ENCODE measurements at places on chromosomes 6 and 20.

GRCh38 chr6:40476673-40477072 is 110.5 kb downstream of the LRFN2 start:
- no peak for DNase-seq

GRCh38 chr6:111620169-111620568 is 14.5 kb upstream of the TRAF3IP2 start:
- no peak for DNase-seq

GRCh38 chr6:135319819-135320218 is 138.7 kb downstream of the MYB start:
- DNase-seq: no peak

- DNase-seq: no peak
Observed at GRCh38 chr6:77136086-77136485, 327.2 kb downstream of the HTR1B start.

GRCh38 chr6:91697010-91697695 is 1110.3 kb upstream of the MAP3K7 start:
- DNase-seq: no peak

DNA sequence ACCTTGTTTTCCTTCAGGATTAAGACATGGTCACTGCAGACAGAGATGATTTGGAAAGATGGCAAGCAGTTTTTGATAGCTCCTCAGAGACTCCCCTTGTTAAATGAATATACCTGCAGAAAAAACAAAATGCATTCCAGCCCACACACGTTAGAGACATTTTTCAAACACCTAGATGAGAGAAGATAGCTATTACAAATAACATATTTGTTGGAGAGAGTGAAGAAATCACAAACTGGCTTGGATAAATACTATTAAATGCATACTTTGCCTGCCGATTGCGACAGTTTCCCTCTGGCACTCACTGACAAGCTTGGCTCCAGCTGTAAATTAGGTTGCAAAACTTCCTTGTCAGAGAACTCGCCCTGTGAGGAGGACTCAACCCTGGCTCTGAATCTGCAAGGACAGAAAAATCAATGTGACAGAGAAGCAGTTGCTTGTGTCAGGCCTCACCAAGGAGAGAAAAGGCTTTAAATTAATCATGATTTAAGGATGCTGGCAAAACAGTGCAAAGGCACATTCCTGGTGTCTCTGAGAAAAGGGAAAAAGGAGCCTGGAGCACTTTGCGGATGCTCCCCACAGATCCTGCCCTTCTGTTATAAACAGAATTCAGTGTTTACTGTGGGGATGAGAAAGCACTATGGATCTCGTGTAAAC is 423.7 kb upstream of the MARCKS start:
- DNase-seq: no peak

- DNase-seq: no peak
Observed at GRCh38 chr6:96789871-96790270, 47.4 kb downstream of the GPR63 start.

DNA sequence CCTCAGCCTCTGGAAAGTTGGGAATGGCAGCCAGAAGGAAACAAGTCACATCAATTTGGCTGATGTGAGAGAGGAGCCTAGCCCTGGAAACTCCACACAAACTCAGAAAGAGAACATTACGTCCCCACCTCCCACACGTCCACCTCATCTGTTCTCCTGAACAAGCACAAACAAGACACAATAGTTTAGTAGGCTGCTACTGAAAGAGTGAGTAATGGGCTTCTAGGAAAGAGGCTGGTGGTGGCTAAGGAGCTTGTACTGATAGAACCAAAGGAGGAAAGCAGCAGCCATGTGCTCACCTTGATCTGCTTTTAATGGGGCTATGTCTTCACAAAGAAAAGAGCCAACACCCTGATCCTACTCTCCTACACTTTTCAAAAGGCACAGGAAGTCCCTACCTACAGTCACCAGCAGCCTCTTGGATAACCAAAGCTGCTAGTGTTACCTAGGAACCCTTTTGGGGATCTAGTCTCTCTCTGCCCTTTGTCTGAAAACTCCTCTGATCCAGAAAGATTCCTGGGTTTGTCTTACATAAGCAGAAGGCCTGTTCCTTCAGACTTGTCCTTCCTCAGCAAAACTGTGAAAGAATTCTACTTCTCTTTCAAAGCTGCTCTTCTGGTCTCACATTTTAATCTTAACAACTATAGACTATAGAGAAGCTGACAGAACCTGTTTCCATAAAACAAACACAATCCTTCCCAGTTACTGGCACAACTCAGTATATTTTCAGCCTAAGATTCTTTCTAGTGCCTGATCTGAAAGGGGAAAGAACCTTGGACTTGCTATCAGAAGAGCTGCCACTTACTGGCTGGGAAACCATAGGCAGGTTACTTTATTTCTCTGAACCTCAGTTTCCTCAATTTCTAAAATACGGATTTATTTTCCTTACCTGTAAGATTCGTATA is 3.1 kb downstream of the PLAGL2 start:
- DNase-seq: no peak

DNA sequence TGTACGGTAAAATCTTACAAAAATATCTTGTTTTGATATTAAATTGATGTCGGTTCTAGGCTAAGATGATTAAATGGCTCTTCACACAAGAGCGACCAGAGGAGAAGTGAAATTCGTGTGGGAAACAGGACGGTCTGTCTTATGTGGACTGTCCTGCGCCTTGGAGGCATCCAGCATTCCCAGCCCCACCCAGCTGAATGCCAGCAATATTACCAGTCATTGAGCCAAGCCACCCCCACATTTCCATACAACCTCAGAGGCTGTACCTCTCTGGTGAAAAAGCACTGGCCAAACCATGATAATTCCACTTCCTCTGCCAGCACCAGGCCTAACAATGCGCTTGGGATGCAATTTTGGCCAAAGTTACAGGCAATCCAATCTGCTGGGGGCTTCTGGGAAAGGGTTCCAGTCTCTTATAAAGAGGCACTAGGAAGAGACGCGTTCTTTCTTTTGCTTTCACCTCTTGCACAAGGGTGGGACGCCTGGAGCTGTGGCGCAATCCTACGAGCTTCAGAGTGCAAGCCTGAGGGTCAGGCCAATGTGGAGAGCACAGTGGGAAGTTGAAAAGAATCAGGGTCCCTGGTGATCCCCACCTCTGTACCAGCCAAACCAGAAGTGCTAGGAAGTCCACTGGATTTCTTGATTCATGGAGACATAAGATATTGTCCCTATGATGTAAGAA is 213.1 kb downstream of the PREX1 start:
- no peak for DNase-seq

DNA sequence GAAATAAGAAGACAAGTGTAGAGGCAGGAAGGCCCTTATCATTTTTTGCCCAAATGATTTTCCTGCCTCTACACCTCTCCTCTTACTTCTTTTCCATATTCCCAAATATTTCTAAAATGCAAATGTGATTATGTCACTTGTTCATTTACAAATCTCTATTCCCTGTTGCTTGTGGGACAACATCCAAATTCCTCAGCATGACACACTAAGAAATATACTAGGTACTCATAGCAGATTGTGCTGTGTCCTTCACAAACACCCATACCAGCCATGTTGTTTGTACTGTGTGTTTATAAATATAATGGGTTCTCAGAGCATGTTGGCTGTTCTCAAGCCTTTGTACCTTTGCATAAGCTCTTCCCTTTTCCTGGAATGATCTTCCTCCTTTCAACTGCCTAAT is 17.7 kb upstream of the FYN start:
- DNase-seq: no peak

DNA sequence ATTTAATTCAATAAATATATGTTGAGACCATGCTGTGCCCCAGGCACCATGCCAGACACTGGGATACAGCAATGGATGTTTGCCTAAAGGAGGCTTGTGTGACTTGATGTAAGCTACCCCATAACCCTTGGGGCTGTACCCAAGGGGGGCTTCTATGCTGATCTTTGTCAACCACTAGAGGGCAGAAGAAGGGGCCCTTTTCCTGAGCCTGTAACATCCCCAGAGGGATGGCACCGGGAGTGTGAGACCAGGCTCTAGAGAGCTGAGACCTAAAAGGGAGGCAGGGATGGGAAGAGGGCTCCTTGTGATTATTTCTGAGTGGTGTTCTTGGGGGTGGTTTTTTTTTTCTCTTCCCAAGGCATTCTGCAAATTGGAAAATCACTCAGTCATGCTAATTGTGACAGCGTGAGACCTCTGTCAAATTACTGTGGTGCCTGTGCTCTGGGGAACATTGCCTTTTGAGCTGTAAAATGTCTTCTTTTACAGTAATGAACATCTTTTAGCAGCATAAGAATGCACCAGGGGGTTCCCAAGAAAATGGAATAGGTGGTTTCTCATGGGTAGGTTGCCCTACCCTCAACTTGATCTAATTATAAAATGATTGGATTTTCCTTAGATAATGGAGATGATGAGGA is 138.7 kb upstream of the SLC24A3 start:
- DNase-seq: no peak

DNA sequence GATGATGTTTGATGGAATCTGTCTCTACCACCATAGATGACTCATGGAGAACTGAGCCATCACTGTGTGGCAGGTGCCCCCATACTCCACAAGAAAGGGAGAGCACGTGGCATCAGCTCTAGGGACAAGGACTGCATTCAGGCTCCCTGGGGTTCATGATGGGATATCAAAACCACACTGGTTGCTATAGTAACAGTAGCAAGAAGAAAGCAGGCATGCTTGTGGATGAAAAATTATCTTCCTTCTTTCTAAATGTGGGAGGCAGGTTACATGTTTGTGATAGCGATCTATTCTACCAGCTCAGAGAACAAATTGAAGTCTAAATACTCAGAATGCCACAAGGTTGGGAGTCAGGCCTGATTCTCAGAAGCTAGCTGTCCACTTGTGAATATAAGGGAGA is 224.2 kb downstream of the ARHGAP18 start:
- DNase-seq: no peak

- peak; percentile 79 for DNase-seq
Observed at GRCh38 chr6:148342350-148343046, at the start of gene SASH1. Gene SASH1 (plus strand): TSS chr6:148342838. CDS start chr6:148343068, 230 bp downstream.

- no peak for DNase-seq
Observed at GRCh38 chr6:14110001-14110818, 7.4 kb upstream of the CD83 start.

DNA sequence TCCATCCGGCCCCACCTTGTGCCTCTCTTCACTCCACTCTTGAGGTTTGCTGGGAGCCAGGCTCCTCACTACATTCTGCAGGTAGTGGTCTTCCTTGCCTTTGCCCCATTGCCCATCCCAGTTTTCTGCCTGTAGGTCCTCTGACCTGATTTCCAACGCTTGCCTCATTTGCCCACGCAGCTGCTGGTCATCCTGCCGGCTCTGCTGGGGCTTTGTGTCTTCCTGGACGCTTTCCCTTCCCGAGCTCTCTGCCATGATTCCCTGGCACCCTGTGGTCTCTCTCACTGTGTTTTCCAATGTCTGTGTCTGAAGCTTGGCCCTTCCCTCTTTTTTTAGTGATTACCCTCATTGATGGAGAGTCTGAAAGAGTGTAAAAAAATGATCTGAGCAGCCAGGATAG is 451.6 kb downstream of the UTRN start:
- no peak for DNase-seq

DNA sequence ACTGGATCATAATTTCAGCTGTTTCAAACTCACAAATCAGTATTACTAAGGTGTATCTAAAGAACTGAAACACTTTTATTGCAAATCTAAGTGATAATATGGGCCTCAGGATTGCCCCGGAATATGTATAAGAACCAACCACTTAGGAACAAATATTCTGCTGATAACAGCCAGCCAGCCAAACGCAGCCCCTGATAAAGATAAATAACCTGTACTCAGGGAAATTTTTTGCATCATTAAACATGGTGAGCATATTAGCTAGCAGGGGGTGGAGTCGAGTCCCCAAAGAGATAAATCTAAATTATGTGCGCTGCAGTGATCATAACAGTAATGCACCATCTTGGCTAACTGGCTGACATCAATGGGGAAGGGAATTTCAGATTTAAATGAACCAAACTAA is 410.2 kb upstream of the MAP3K7 start:
- DNase-seq: no peak

GRCh38 chr6:169963581-169964297 is 212.3 kb downstream of the ERMARD start:
- DNase-seq: peak; percentile 49

All from type B pancreatic cell (in vitro differentiated cells).